ENCODE measurements at places on chromosomes 4 and X. TPM values are rescaled to one million over a fixed set of nuclear protein-coding genes. Genes with fewer than 3 reads are reported as not detected.

The CLGN gene
- not detected for total RNA-seq

DNA sequence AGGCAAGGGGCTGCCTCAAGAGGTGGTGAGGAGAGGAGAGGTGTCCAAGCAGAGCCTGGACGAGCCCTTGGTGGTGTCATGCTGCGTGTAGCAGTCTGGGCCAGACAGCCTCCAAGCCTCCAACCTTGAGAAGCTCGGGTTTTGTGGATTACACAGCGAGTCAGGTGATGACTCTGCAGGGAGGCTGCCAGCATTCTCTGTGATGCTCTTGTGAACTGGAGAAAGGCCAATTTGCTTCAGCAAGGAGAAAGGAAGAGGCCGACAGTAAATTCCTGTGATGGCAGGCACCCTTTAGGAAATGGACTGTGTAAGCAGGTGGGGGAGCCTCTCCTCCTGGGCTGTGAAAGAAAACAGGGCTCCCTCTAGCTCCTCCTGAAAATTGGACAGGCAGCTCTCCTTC lies 36.0 kb upstream of the CD99L2 start:
- no peaks in the 10 kb centered on the region for H3K4me1 ChIP-seq
- no peak overlapping the region for H3K4me3 ChIP-seq
- no peak overlapping the region for H3K27ac ChIP-seq
- DNase-seq = no peak
- no peaks in the 10 kb centered on the region for H3K27me3 ChIP-seq

- H3K4me3 ChIP-seq = peak overlapping the region; percentile 19
- H3K27me3 ChIP-seq = no peaks in the 10 kb centered on the region
- H3K4me1 ChIP-seq = peaks cover 99% of the 10 kb centered on the region
- no peaks in the 10 kb centered on the region for H3K36me3 ChIP-seq
- H3K27ac ChIP-seq = peak overlapping the region; percentile 80
These were observed 20.3 kb downstream of the ATP8A1 start for GRCh38 chr4:42636645-42636949.

- H3K4me3 ChIP-seq = no peak overlapping the region
- H3K27ac ChIP-seq = no peak overlapping the region
- no peaks in the 10 kb centered on the region for H3K36me3 ChIP-seq
- H3K27me3 ChIP-seq = no peaks in the 10 kb centered on the region
These were observed 219.1 kb downstream of the EVC2 start for GRCh38 chr4:5489260-5489659.

GRCh38 chr4:141543706-141544105 lies 92.7 kb upstream of the IL15 start:
- DNase-seq = no peak
- H3K4me1 ChIP-seq = no peaks in the 10 kb centered on the region
- H3K36me3 ChIP-seq = no peaks in the 10 kb centered on the region
- no peaks in the 10 kb centered on the region for H3K27me3 ChIP-seq
- no peak overlapping the region for H3K27ac ChIP-seq

The PASD1 gene
- total RNA-seq = not detected

- H3K4me1 ChIP-seq = peaks cover 5% of the 10 kb centered on the region
- no peak overlapping the region for H3K4me3 ChIP-seq
- no peak for DNase-seq
- no peaks in the 10 kb centered on the region for H3K27me3 ChIP-seq
These were observed 88.1 kb downstream of the NBDY start for GRCh38 chrX:56817179-56817578.

DNA sequence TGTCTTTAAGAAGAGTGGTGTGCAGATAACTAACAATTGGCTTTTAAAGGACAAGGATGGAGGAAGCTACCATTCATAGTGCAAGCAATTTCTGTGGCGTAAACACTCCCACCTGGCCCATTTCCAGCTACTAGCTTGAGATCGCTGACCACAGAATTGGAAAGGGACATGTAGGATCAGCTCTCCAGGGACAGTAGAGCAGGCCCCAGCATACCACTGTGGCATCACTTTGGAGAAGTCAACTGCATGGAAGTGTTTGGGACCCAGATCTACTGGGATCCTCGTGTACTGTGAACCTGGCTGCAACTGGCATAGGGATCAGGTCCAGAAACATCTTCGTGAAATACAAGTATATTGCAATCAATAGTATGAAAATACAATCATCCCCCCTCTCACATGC lies 515.0 kb downstream of the INPP4B start:
- H3K4me1 ChIP-seq = no peaks in the 10 kb centered on the region
- DNase-seq = no peak
- no peaks in the 10 kb centered on the region for H3K27me3 ChIP-seq
- no peak overlapping the region for H3K4me3 ChIP-seq
- no peaks in the 10 kb centered on the region for H3K36me3 ChIP-seq

The TCEANC gene
- total RNA-seq = 3.4 TPM

The MAP7D2 gene
- 16.6 TPM for total RNA-seq

The RAB40AL gene
- total RNA-seq = 0.67 TPM

DNA sequence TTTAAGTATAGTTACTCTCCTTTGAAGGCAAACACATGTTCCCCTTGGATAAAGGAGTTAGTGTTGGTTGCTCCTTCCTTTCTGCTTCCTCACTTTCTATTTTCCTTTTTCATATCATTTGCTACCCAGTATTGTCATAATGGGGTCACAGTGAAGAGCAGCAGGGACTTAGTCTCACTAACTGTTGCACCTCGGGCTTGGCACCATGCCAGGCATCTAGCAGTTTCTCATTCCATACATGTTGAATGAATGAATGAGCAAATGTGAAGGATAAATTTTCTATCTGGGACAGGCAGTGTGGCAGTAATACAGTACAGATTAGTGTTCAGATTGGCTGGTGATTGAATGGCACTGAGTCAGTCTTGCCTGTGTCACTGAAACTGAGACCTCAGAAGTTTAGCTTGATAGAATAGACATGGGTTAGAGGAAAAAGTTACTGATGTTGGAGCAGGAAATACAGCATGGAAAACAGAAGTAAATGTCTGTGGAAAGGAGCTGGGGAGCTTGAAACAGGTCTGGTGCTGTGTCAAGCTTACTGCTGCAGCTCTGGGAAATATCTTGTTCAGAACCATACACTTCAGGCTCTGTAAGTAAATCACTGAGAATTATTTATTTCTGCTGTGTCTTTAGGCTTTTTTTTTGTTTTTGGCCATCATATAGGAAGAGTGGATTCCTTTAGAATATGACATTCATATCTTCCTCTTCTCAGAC lies 55.8 kb upstream of the PITX2 start:
- H3K27ac ChIP-seq = no peak overlapping the region
- H3K27me3 ChIP-seq = no peaks in the 10 kb centered on the region
- no peak overlapping the region for H3K4me3 ChIP-seq

The ZNF732 gene
- 0.25 TPM for total RNA-seq

GRCh38 chrX:5730556-5730955 lies 498.1 kb downstream of the NLGN4X start:
- H3K36me3 ChIP-seq = no peaks in the 10 kb centered on the region
- H3K27me3 ChIP-seq = no peaks in the 10 kb centered on the region
- H3K4me3 ChIP-seq = no peak overlapping the region
- no peak overlapping the region for H3K27ac ChIP-seq

- H3K4me1 ChIP-seq = no peaks in the 10 kb centered on the region
- no peak for DNase-seq
- H3K4me3 ChIP-seq = no peak overlapping the region
- no peaks in the 10 kb centered on the region for H3K36me3 ChIP-seq
- H3K27me3 ChIP-seq = no peaks in the 10 kb centered on the region
These were observed 191.8 kb downstream of the ADAM29 start for GRCh38 chr4:175109933-175110332.

- peak overlapping the region; percentile 74 for H3K4me3 ChIP-seq
- H3K27ac ChIP-seq = no peak overlapping the region
- H3K36me3 ChIP-seq = no peaks in the 10 kb centered on the region
- H3K27me3 ChIP-seq = no peaks in the 10 kb centered on the region
- peaks cover 37% of the 10 kb centered on the region for H3K4me1 ChIP-seq
- no peak for DNase-seq
These were observed 9.8 kb upstream of the BCOR start for GRCh38 chrX:40107291-40108161.

The MAGEA6 gene
- total RNA-seq = 1.6 TPM

The KIT gene
- total RNA-seq = not detected

GRCh38 chr4:53645108-53645507 lies 53.8 kb upstream of the LNX1 start:
- H3K36me3 ChIP-seq = no peaks in the 10 kb centered on the region
- H3K27me3 ChIP-seq = no peaks in the 10 kb centered on the region
- H3K27ac ChIP-seq = no peak overlapping the region
- no peak overlapping the region for H3K4me3 ChIP-seq
- no peaks in the 10 kb centered on the region for H3K4me1 ChIP-seq
- no peak for DNase-seq

DNA sequence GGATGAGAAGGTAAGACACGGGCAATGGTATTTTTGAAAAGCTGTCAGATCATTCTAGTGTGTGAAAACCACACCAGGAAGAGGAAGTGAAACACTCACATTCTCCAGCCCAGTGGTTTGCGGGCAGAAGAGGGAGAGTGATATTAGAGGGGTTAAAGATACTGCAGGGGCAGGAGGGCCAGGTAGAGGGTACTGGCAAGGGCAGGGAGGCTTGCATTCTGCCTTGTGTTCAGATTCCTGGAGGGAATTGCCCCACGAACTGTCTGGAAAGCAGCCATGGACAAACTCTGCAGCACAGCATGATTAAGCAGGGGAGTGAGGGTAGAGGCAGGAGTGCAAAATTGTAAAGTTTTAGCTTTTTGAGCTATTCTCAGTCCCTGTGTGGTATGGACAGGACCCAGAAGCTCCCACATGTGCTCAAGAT lies 30.9 kb downstream of the NIPAL1 start:
- no peaks in the 10 kb centered on the region for H3K27me3 ChIP-seq
- H3K36me3 ChIP-seq = no peaks in the 10 kb centered on the region
- H3K27ac ChIP-seq = peak overlapping the region; percentile 70
- DNase-seq = peak; percentile 90

Measured in Karpas-422 (cell line).